ENCODE measurements at places on chromosomes 16 and 17.

DNA sequence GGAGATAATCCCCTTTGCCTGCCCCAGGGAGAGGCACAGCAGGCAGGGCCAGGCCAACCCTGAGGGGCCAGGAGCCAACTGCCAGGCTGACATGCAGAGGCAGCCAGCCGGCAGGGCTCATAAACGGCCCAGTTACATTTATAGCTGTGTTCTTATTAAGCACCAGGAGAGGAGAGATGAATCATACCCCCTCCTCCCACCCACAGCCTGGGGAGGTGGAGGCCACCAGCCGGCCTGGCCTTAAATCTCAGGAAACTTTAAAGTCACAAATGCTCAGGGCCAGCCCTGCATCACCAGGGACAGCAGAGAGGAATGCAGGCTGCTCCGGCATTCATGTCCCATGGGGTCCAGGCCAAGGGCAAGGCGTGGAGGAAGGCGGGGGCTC, 177.2 kb downstream of the TMEM132E start:
- no peak for DNase-seq

DNA sequence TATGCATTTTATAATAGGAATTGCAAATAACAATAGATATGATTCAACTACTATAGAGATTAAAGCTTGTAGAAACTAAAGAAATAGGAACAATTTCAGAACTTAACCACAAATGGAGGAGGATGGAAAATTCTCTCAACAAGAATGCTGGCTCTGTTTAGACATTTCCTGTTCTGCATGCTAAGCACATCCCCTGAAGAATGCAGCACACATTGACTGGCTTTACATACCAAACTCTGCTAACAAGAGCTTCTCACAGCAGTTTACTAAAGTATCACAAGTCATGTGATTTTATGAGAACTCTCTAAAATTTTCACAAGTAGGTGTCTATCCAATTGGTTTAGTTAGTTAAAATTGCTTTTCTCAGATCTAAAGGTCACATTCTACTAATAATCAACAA, 85.2 kb downstream of the SPAG9 start:
- no peak for DNase-seq

GRCh38 chr17:67266496-67266895, 21.5 kb upstream of the HELZ start:
- no peak for DNase-seq

- no peak for DNase-seq
These were observed 14.7 kb downstream of the COPZ2 start for GRCh38 chr17:48022901-48023300.

- peak; percentile 29 for DNase-seq
These were observed 20.1 kb upstream of the TAOK1 start for GRCh38 chr17:29369831-29370735.

DNA sequence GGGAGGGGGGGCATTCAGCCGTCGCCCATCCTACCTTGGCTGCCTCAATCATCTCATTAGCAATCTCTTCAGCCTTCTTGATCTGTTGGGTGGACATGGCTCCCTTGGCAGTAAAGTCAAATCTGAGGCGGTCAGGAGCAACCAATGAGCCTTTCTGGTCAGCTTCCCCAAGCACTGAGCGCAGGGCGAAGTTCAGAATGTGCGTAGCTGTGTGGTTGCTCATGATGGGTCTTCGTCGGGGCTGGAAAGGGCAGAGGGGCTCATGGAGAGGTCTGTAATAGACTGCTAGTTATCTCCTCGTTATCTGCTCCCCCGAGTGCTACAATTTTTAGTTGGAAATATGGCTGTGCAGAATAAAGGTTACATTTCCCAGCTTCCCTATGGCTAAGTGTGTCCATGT, 7.2 kb upstream of the EXOSC6 start:
- DNase-seq: no peak

DNA sequence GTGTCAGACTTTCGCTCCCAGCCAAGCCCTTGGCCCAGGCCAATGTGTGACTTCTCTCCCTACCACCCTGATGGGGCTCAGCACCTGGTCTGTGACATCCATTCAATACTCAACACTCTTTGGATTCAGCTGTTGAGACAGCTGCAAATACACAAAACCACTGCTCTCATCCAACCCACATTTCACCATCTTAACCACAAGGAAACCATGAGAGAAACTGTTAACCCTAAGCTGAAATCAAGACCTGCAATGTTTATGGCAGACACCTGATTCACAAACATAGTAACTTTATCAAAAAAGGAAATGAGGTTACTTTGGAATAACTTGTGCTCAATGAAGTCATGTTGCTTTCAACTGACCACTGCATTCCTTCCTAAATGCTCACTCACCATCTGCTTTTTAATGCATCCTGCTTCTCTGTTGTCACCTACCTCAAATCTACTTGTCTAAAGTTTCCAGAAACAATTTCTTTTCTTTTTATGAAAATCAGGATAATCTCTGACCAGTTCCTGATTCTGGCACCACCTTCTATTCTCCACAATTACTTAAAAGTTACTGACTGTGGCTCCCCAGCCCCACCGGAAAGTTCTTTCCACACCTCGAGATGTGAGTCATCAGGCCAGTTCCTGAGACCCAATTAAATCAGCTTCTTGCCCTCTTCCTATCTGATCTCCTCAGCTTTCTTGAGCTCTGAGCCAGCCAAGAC, 88.2 kb downstream of the NOG start:
- no peak for DNase-seq

DNA sequence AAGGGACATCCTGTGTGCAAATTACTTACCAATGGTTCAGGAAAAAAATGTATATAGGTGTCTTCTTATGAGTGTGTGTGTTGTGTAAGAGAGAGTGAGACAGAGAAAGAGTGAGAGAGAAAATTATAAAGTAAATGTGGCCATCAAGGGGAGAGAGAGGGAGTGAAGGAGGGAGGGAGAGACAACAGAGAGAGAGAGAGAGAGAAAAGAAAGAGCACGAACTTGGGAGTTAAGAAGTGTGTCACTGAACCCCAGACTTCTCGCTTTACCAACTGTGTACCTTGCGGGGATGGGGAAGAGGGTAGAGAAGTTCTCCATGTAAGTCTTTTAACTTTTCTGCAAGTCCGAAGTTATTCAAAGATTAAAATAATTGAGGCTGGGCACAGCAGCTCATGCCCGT, 28.8 kb upstream of the ARL4D start:
- DNase-seq: no peak

DNA sequence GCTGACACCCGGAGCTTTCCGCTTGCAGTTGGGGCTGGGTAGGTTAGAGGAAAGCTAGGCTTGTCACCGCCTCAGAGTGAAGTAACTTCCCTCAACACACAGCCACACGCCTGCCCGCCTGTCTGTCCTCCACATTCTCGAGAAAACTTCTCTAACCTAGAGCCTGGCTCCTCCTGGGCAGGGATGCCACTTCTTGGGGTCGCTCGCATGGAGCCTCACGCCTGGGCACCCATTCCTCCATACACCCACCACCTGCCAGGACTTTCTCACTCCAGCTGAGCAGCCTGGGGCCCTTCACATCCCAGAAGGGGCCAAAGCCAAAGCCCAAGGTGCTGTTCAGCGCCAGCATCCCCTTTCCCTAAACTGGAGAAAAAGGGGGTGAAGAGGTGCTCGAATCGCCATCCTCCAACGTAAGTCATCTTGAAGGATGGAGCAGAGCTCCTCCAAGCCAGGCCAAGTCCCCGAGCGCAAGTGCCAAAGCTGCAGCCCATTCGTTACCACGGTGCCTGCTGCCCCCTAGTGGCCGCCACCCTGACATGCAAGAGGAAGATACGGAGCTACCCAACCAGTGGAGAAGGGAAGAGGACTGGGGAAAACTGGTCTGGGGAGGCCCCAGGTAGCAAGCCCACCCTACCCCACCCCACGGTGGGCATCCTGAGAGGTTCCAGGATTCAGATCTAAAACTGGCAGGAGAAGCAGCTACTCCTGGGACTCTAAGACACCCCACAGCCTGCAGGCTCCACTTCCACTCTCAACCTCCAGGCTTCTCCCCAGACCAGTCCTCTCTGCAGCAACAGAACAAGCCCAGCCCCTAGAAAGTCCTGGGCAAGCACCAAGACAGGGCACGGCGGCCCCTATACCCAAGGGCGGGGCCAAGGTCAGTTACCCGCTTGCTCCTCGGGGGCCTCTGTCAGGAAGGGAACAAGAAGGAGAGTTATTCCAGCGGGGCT, 63.1 kb downstream of the MYO18A start:
- DNase-seq: peak; percentile 48

DNA sequence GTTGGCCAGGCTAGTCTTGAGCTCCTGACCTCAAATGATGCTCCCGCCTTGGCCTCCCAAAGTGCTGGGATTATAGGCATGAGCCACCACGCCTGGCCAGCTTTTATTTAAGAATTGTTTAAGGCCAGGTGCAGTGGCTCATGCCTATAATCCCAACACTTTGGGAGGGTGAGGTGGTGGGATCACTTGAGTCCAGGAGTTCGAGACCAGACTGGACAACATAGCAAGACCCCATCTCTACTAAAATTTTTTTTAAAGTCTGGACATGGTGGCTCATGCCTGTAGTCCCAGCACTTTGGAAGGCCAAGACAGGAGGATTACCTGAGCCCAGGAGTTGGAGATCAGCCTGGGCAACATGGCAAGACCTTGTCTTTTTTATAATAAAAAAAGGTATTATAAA, 5.2 kb downstream of the PLXDC1 start:
- no peak for DNase-seq

GRCh38 chr16:84423416-84423837, 55.1 kb downstream of the ATP2C2 start:
- no peak for DNase-seq

GRCh38 chr17:78498848-78499247, 78.3 kb downstream of the DNAH17 start:
- DNase-seq: no peak

GRCh38 chr17:40168262-40168832, 8.9 kb upstream of the RAPGEFL1 start:
- no peak for DNase-seq

DNA sequence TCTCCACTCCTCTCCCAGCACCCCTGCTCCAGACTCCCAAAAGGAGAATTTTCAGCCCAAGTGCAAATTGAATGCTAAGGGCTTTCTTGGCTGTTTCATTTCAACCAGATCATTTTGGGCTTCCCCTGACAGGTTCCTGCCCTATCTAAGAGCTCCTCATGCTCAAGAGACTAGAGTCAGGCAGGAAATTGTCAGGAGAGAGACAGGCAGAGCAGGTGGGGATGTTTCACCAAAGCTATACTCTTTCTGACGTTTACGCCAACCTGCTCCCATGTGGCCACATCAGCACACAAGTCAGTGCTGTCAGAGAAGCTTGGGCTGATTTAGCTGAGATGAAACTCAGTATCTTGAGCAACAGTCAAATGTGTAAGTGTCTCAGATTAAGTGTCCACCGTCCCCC, 31.4 kb downstream of the HIC1 start:
- no peak for DNase-seq

DNA sequence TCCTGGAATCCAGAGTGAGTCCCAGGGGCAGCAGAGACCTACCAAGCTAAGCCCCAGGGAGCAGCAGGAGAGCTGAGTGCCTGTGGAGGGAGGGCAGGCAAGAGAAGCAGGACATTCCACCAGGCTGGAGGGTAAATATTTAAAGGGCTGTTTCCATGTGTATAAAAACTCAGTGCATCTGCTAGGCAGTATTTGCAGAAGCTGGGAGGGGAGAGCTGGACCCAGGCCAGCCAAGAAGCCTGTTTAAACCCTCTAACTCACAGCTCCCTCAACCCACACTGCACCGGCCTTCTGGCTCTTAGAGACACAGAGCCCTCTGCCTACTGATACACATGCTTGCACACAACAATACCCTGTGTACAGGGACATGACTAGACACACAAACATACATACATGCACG, 22.5 kb upstream of the TMEM132E start:
- DNase-seq: no peak

GRCh38 chr16:11242658-11243057, 13.3 kb downstream of the SOCS1 start:
- DNase-seq: no peak

GRCh38 chr16:30934827-30935557, 11.6 kb downstream of the FBXL19 start:
- DNase-seq: no peak

- peak; percentile 73 for DNase-seq
These were observed 10.8 kb downstream of the TMEM235 start for GRCh38 chr17:78242024-78242742.

- DNase-seq: no peak
These were observed 47.6 kb upstream of the MGAT5B start for GRCh38 chr17:76820561-76820960.

DNA sequence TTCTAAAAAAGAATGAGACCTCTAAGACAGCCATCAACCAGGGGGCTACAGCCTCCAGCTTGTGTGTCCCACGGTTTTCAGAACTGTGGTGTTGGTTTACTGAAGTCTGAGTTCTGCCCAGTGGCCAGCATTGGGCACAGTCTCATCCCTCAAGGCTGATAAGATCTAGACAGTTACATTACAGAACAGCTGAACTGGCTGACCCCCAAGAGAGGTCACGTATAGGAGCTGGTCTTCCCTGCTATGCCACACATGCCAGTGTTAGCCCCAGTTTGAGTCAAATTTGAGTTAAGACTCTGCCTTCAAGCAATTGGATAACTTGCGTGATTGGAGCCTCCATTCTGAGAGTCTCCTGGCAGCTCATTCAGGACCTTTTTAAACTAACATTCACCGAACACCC, 14.8 kb upstream of the NUP93 start:
- no peak for DNase-seq

DNA sequence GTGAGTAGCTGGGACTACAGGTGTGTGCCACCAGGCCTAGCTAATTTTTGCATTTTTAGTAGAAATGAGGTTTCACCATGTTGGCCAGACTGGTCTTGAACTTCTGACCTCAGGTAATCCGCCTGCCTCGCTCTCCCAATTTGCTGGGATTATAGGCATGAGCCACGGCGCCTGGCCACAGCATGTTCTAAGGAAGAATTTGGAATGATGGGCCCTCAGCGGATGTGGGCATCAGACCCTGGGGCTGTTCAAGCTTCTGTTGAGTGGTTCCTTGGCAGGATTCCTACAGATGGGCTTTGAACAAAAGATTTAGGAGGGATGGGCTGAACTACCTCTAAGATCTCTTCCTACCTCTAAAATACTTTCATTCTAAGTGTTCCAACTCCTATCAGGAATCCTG, 4.1 kb downstream of the PRPSAP2 start:
- DNase-seq: no peak

- DNase-seq: no peak
These were observed 184.3 kb upstream of the TNRC6C start for GRCh38 chr17:77774182-77774581.

GRCh38 chr16:9970244-9970643, 212.0 kb downstream of the GRIN2A start:
- DNase-seq: no peak

GRCh38 chr17:49162866-49163265, 30.3 kb downstream of the B4GALNT2 start:
- DNase-seq: no peak

DNA sequence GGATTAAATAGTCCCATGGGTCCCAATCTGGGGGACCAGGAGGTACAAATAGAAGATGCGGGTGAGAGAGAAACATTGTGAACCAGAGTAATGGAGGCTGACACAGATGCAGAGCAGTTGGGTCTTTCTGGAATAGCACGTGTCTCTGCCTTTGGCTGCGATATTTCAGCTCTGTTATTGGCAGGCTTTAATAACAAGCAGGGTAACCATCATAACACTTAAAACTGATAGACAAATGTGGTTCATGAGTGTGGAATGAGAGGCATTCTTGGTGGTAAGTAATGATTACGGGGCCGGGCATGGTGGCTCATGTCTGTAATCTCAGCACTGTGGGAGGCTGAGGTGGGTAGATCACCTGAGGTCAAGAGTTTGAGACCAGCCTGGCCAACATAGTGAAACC, 110.3 kb downstream of the SNX29 start:
- no peak for DNase-seq
